ENCODE measurements at places on chromosomes 7 and 10.
A peak's percentile ranks its signal among the peaks of the same experiment; 100 is the strongest.

GRCh38 chr7:27697861-27698430, 35.3 kb upstream of the HIBADH start:
- no peak for DNase-seq

GRCh38 chr10:126868371-126868770, 36.9 kb upstream of the DOCK1 start:
- no peak for DNase-seq

- DNase-seq = no peak
Measured at GRCh38 chr7:5332579-5332978, 49.8 kb downstream of the SLC29A4 start.

- DNase-seq = no peak
Measured at GRCh38 chr7:104992306-104992705, 21.7 kb upstream of the KMT2E start.

- DNase-seq = no peak
Measured at GRCh38 chr7:151462306-151462779, 22.4 kb upstream of the CRYGN start.

DNA sequence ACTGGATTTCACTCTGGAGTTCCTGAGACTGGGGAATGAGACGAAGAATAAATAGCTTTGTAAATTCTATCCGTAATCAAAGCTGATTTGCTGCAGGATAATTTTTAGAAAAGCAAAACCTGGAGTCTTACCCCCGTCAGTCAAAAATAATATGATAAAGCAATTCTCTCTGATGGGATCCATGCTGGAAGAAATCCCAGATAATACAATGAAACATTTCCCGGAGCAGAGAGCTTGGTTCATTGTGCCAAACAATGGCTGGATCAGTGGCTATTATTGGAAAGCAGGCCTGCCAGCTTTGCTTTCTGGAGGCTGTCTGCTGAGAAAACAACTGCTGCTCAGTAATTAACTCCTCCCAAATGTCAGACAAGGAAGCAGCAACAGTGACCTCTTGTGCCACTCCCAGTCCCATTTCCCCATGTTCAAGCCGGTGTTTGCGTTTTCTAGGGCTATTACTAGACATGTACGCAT, 609.4 kb upstream of the PCDH15 start:
- DNase-seq = peak; percentile 56

DNA sequence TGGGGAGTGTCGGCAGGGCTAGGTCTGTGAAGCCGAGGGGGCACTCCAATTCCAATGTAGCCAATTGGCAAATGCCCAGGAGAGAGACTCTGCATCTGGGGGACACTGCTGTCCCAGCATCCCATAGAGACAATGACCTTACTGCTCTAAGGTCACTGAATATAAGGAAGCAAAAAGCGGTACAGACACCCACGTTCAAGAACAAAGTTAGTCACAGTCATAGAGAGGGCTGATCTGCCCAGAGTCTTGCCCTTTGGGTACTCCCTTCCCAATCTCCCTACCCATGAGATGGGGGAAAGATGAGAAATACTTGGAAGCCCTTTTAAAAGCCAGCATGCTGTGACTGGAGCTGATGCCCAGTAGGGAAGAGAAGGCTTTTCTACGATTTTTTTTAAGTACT, 76.3 kb upstream of the GSDME start:
- DNase-seq = no peak

- no peak for DNase-seq
Measured at GRCh38 chr7:106418526-106418925, 133.7 kb upstream of the NAMPT start.

- no peak for DNase-seq
Measured at GRCh38 chr7:67406976-67407375, 410.3 kb downstream of the TYW1 start.

DNA sequence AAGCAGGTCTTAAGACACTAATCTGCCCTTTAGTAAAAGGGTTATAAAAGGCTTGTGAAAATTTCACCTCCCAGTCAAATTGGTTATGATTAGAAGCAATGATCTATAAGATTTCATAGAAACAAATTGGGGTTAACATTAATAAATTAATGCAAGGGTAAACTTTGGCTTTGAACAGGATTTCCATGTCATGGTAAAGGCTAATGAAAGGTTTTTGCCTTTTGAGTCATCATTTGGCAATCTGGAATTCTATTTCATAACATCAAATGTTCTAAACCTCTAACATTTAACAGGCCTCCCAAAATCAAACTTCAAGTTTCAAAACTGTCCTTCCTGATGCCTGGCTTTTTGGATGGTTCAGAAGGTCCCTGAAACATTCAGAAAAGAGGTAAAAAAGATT, 62.4 kb downstream of the COA1 start:
- no peak for DNase-seq

DNA sequence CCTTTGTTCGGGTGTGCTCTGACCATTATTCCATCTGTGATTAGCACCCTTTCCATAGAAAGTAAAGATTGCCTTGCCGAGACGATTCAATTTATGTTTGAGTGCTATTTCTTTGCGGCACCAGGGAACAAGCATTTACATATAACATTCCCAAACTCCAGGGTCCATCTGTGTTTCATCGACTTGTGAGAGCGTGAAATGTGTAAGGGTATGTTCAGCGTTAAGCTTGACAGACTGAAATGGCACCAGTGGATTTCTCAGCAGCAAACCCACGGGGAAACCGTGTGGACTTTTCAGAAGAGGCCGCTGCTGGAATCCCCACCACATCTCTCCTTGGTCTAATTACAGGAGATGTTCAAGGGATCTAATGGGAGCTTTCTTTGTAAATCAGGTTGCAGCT, 270.5 kb downstream of the TCERG1L start:
- no peak for DNase-seq

DNA sequence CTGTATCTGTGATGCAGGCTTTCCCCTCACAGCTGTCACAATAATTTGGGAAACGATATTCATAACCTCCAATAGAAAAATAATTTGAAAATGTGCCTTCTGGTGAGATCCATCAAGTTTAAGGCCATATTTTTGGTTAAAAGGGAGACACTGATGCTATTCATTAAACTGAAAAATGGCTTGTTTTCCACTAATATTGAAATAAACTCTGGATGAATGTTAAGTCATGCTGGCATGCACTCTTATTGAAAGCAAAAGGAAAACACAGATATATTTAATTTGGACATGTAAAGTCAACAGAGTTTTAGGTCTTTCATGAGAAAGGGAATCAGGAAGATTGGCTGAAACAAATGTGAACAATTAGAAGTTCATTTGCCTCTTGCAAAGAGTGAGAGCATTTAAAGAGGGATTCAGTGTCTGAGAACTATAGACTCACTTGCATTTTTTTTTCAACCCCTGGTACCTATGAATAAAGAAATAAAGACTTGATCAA, 879.2 kb downstream of the LRMDA start:
- no peak for DNase-seq

GRCh38 chr10:93181271-93182048, 107.8 kb downstream of the CYP26A1 start:
- no peak for DNase-seq

- no peak for DNase-seq
Measured at GRCh38 chr7:8210845-8211724, 50.9 kb downstream of the ICA1 start.

DNA sequence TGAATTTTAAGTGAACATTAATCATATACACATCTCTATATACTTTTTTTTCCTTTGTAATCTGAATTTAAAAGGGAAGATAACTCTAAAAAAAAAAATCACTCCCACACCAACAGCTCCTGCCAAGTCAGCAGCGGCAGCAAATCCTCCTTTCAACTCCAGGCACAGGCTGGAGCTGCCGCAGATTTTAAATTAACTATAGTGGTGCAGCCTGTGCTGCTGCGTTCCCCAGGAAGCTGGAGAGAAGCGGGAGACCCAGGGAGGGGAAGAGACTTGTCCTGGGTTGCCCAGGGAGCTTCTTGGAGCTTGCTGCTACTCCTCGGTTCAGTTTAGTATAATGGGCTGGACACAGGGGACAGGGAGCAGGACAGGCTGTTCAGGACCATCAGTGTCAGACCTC, 32.6 kb upstream of the HSPB1 start:
- no peak for DNase-seq

DNA sequence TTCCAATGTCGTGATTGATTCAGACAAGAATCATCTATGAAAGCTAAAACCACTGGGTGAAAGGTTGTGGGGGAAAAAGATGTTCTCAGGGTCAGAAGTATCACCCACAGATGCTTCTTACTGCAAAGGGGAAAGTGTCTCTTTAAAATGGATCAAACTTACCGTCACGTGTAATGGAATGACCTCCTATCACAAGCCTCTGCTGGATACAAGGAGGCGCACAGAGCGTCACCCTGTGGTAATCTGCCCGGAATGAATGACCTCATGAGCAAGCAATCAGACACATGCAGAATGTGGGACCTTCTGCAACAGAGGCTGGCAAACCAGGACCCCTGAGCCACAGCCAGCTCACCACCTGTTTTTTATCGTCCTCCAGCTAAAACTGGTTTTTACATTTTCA, 33.0 kb downstream of the WIPF3 start:
- no peak for DNase-seq

GRCh38 chr7:107118109-107118900, 50.5 kb upstream of the HBP1 start:
- DNase-seq = no peak

DNA sequence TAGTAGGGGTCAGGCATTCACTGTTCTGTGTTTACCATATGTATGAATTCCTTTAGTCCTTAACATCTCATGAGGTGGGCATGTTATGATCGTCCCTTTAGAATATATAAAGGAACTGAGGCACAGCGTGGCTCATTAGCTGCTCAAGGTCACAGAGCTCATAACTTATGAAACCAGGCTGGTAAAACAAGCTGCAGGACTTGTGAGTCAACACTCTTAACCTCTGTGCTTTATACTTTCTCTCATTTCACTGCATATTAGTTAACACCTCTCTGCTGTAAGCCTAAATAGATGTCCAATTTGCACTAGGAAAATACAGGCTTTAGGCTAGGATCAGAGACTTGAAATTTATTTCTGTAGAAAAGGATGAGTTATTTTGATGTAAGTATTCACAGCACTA, 180.3 kb upstream of the HDAC9 start:
- no peak for DNase-seq

DNA sequence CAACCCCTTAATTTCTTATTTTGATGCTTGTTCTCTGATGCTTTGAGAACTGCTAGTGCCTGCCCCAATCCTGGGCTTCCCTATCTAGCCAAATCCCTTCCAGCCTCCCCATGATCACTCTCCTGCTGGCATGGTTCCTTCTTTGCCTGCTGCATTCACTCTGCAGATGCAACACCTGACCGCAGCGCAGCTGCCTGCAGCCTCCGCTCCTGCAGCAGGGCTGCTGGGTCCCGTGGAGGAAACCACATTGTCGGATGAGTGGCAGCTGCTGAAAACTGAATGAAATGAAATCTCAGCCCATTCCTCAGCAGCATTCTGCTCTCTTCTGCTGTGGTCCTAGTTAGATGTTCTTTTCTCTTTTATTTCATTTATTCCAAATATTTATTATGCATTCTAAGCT, 320.3 kb downstream of the CCDC3 start:
- DNase-seq = no peak

DNA sequence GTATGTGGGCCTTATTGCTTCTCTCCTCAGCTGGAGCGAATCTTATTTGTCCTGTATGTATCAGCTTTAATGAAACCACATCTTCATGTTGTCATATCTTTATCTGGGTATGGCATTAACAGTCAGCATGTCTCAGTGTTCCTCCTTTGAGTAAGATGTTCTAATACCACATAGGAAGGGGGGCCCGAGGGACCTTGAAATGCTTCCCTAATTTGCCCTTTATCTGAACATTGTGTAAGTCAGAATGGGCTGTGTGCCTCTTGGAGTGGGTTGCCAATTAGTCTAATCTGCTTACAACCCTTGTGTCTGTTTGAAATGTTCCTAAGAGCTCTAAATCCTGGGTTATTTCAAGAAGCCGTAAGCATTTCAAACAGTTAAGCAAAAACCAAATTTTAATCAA, 623.8 kb downstream of the SUGCT start:
- DNase-seq = no peak

DNA sequence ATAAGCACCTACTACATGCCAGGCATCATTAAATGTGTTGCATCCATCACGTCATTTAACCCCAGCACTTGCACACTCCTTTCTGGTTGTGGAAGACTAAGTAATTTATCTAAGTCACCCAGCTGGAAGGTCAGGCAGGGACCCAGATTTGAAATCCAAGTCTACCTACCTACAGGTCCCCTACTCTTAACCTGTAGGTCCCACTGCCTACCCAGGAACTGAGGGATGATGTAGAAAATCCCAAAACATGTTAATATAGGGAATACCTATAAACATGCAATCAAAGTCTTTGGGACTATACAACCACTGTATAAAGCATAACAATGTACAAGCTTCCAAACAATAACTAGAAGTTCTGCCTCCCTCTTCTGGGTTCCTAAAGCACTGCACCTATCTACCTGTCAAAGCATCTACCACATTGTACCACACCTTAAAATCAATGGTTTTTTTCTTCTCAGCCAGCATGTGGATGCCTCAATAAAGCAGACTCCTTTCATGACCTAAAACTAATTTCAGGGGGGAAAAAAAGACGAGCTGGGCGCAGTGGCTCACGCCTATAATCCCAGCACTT, 5.6 kb downstream of the IL6 start:
- DNase-seq = no peak

DNA sequence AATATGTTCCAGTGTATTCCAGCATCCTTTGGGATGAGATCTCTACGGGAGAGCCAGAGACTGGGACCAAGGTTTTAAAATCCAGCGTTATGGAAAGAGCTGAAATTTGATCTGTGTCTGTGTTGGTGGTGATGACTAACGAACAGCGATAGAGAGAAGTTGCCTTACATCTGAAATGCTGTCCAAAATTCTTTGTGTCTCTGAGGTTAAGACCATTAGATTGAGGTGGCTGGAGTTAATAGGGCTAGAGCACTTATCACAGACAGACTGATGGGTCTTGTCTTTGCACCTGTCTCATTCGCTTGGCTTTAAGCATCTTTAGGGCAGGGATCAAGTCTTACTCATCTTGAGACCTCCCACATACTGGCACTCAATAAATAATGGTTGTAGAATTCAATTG, 41.0 kb upstream of the RAPGEF5 start:
- DNase-seq = no peak

DNA sequence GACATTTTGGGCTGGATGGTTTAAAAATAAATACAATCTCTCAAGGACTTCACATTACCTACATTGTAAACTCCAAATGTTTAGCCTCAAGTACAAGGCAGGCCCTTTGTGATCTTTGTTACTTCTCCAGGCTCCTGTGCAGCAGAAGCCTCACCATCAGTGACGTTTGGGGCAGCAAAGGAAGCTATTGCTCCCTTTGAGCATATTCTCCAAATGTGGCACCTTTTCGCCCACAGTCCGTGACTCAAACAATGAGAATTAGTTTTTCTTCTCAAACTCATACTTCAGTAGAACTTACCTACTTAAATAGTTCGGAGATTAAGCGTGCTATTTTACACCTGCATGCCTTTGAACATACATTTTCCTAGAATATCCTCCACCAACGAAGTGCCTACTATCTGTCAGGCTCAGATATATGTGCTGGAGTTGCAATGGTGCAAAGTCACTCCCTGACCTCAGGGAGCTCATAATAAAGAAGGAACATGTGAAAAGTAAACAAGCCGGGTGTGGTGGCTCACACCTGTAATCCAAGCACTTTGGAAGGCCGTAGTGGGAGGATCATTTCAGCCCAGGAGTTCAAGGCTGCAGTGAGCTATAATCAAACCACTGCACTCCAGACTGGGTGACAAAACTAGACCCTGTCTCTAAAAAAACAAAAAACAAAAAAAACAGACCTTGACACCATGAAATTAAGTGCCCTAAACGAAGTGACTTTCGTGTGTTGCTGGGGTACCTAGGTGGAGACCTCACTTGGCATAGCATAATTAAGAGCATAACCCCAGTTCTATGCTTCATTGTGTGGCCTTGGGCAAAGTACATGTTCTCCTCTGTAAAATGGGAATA, 1.2 kb upstream of the ABCF2 start:
- no peak for DNase-seq

- no peak for DNase-seq
Measured at GRCh38 chr7:92730808-92731207, 105.6 kb downstream of the CDK6 start.
